ENCODE measurements at places on chromosomes 1 and 21.
A peak's percentile ranks its signal among the peaks of the same experiment; 100 is the strongest.

GRCh38 chr1:119735217-119735616 is 23.5 kb downstream of the PHGDH start:
- DNase-seq: no peak

- no peak for DNase-seq
These were observed 9.1 kb downstream of the LGALS8 start for GRCh38 chr1:236532850-236533249.

DNA sequence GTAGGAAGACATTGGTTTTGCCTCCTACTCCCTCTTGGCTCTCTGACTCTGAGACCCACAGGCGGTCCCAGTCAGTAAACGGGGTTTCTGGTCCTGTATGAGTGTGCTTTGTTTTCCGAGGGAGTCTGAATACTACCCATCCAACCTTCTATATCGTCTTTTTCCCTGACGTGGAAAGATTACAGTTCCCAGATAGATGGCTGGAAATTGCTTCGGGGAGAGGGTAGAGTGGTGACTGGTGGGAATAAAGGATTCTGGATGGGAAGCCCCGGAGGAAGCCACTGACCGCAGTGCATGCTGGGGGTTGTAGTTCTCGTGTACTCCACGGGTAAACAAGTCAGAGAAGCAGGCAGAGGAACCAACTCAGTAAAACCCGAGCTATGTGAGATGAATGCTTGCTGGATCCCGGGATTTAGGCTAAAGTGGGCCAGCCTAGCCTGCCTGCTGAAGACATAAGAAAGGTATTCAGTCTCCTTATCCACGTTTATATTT is 66.2 kb upstream of the IRF2BP2 start:
- DNase-seq: peak; percentile 88

DNA sequence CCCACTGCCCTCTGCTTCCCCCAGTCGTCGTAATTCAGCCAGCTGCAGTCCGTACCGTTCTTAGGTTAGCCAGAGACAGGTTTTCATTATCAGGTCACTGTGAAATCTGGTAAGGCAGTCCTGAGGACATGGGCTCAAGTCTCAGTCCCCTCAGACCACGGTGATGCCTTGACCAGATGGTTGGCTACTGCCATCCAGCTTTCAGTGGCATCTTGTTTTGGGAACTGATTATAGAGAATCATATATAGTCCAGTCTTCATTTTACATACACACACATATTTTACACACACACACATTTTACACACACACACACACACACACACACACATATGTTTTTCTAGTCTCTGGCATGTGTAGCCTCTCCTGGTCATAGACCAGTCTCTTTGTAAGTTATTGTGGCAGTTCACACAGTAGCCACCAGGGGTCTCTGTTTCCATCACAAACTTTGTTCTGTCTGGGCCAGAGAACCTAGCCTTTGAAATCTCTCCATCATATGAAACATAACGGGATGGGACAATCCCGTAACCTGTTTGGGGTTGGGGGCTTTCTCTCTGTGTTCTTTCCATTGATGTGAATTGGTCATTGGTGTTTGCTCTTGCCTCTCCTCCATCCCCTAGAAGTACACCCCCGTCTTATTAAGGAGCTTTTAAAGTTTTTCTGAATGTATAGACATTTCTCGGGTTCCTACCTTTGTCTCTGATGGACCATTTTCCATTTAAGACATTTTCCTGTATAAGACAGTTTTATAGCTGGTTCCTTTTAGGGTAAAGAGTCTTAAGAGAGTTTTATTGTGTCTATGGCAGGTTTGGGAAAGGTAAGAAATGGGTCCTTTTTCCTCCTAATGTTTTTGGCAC is 8.4 kb upstream of the IKBKE start:
- DNase-seq: peak; percentile 77

DNA sequence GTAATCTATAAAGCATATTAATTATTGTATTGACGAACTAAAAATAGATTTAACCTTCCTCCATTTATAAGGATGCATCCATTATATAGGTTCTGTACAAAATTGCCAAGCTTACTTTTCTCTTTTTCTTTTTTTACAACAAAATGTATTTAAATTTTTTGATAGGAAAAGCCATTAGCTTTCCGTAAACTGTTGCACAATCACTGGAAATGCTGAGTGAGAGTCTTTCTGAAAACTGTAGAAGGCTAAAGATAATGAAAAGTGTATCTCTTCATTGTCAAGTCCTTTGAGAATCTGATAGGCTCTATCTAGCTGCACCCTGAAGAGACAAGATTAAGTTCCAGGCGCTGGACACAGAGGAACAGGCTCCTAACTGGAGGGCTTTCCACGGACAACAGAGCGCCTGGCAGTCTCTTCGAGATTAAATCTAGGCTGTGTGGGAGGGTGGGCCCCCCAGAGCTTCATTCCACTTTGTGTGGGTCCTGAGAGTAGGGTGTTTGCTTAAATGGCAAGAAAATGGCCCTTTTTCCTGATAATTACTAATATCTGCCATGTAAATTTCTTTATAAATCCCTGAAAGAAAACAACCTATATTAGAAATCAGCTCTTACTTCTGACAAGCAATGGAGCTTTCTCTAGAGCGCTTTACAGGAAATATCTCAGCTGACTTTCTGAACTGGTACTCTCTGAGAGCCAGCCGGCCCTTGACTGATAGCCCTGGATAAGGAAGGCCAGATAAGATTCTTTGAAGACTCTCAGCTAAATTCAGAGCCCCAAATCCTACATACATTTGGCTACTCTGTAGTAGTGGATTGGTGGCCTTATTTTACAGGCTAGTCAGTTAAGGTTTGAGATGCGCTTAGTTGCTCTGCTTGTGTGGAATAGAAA is 108.3 kb downstream of the FMN2 start:
- DNase-seq: no peak

GRCh38 chr1:57916041-57916440 is 492.2 kb upstream of the DAB1 start:
- DNase-seq: no peak

GRCh38 chr21:45816794-45817193 is 164.8 kb upstream of the COL6A1 start:
- DNase-seq: no peak

DNA sequence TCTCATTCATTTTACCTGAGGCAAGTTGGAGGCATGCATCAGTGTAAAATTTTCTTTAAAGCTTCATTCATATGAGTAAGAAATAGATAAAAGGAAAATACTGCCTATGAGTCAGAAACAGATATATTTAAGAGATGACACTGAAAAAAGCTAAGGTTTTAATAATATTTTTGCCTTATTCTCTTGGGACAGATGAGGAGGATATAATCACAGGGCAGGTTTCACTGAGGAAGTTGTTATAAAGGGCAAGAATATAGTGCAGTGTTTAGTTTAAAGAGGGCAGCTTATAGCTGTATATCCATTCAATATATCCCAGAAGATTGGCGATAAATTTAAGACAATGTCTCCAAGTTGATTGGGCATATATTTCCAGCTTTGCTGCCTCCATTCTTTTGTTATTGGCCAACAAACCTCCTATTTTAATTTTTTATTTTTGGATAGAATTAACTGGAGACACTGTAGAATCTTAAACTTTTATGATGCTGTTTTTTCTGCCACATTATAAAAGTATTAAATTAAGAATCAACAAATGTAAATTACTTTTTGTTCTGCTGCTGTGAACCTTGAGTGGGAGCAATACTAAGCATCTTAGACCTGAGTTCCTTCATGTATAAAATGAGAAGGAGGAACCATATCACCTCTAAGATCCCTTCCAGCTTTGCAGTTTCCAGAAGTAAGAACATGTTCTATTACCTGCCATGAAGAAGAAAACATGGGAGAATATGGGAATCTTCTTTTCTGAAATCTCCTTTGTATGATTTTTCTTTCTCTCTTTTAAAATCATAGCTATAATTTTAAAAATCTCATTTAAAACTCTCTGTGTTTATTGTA is 171.6 kb downstream of the S1PR1 start:
- DNase-seq: no peak

DNA sequence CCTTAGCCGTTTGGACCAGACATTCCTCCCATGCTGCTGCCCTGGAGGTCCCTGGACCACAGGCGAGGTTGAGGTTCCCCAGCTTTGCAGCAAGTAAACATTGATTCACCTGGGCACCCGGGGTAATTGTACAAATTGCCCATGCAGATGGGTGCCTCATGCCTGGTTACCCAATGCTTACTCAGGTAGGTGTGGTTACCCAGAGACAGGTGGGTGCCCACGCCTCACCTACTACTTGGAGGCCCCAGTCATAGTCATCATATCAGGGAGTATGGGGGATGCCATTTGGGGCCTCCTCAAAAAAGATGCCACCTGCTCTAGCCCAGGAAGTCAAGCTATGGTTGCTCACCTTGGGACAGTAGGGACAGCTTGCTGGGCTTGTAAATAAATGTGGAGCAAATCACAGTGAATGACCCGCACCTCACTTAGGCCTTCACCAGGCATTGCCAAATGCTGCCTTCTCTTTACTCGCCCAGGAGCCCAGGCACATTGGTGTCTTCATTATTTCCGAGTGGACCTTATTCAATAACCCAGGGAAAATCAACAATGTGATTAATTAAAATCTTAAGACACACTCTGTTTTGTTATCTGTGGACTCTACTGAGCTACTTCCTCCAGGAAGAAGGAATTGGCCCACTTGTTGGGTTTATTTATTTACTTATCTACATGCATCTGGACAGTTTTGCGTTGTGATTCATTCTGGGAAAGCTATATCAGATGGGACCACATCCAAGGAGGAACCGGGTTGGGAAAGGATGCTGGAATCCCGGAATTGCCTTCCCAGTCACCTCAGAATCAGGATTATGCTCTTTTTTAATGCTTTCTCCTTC is 35.6 kb upstream of the GRHL3 start:
- no peak for DNase-seq

GRCh38 chr1:176241385-176242015 is 34.4 kb upstream of the COP1 start:
- no peak for DNase-seq

DNA sequence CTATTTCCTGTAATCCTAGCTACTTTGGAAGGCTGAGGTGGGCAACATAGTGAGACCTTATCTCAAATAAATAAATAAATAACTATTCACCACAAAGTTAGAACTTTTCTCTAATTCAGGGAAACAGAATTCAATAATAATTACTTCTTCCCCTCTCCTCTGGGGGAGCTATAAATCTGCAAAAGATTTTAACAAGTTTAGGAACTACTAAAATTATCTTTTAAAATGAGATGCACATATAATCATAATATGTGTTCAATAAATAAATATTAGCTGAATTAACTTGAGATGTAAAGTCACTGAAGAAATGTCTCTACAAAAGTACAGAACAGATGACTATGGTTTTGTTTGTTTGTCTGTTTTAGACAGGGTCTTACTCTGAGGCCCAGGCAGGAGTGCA is 14.1 kb downstream of the WDR47 start:
- DNase-seq: no peak

DNA sequence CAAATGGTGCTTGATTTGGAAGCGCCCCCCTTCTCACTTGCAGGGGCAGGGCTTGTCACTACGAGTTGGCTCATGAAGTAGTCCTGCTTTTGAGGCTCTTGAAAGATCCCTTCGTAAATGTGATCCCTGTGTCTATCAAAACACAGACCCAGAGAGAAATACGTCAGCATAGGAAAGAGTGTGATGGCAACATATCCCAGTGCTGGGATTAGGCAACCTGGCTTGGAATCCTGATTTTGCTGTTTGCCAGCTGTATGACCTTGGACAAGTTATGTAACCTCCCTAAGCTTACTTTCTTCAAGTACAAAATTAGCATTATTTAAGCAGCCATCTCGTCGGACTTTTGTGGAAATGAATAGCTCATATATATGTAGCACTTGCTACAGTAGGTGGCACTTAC is 228.4 kb downstream of the ATG4C start:
- no peak for DNase-seq

- DNase-seq: no peak
These were observed 557.2 kb upstream of the BEND5 start for GRCh38 chr1:49333906-49334305.

DNA sequence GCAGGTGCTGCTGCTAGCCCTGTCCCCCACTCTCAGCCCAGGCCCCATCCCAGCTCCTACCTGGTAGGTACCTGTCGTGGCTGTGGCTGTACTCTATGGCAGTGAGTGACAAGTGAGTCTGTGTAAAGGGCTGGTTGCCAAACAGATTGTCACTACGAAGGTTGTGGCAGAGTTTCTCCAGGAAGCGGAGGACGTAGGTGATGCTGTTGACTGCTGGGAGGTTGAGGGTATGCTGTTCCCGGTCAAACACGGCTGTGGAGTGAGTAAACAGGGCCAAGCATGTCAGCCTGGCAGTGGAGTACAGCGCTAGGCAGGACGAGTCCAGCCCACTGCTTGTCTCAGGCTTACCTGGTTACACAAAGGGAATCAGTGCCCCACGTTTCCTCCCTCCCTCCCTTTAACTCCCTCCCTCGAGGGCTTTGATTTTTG is 24.8 kb upstream of the SLFNL1 start:
- no peak for DNase-seq

GRCh38 chr1:20719261-20719660 is 1.5 kb upstream of the KIF17 start:
- no peak for DNase-seq

GRCh38 chr1:82849460-82849859 is 1048.7 kb downstream of the ADGRL2 start:
- DNase-seq: no peak

DNA sequence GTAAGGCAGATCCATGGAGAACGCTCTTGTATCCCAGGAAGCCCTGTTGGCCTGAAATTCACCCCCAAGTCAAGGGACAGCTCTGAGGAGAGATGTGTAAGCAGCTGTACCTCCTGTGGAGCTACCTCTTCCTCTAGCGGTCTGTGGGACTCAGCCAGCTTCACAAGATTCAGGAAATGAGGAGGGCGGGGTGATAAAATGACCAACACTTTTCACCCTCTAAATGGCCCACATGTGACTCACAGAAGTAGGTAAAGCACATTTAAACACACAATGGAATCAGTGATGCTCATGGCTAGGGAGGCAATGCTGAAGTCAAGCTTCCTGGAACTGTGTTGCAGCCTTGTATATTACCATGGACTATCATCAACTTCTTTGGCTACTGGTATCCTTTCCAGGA is at the start of gene SH2D1B:
Gene SH2D1B, minus strand, starts transcription at position 135 of the 400 bp plus-strand sequence. Its CDS starts 120 bp downstream, at position 15.
- DNase-seq: no peak

DNA sequence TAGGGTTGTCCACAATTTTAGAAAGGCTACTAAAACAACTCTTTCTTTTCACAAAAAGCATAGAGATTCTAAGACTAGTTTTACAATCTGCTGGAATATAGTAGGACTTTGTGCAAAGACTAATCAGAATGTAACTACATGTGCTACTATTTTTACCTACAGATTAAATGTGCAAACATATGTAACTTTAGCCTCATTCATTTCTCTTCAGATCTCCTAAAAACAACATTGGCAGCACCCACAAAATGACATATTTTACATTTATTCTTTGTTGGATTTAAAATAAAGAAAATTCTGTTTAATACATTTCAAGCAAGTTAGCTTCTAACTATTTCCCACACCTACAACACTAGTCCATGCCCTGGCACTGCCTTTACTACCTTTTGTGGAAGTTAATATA is 292.2 kb downstream of the AKT3 start:
- DNase-seq: no peak

GRCh38 chr1:94055459-94056122 is 65.4 kb downstream of the ABCA4 start:
- no peak for DNase-seq

GRCh38 chr1:69533343-69533742 is 34.4 kb upstream of the LRRC7 start:
- DNase-seq: no peak
